SHP77 treated with DMSO at 0.1 percent for 48 hours (cell line): ENCODE measurements at places on chromosomes 7 and 10.

GRCh38 chr7:95092324-95092723 lies 184.9 kb downstream of the PPP1R9A start:
- DNase-seq, result no peak

GRCh38 chr7:22782616-22783232 lies 39.9 kb downstream of the TOMM7 start:
- peak; percentile 46 for DNase-seq

DNA sequence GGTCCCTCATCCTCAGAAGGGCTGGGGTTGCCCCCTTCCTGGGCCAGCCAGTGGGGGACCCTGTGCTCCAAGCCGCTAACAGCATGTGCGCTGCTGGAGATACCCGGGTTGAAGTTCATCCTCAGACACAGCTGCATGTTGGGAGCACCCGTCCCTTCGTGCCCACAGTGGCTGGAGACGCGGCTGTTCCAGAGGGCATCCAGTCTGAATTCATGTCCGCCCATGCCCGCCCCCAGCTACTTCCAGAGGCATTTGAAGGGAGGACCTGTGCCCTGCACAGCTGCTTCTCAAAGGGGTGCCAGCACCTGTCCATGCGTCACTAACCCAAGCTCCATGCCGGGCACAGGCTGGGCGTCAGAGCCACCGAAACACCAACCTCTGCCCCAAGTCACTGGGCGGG lies 68.1 kb upstream of the ADGRA1 start:
- no peak for DNase-seq

DNA sequence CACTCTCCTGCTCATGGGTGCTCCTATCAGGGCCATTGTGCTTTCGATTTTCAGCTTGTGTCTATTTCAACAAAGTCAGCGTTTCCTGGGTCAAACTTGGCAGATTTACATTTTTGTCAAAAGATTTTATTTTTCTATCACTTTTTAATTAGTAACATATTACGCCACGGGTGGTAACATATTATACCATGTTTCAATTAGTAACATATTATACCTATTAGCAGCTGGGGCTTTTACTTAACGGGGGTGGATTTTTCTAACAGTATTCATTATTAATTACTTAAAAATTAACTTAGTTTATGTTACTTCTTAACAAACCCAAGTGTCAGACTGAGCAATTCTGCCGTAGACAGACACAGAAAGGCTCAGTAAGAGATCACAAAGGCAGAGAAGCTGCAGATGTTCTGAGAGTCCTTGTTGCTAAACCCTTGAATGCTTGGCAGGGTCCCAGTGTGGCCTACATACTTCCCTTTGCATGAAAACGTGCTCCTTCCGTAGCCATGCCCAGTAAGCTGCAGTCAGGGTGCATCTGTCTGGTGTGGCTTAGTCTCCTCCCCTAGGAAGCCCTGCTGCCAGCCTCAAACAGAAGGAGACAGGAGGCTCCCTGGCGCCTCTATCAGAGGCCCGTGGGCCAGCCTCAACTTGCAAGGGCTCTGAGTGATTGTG lies 263.1 kb upstream of the CXCL12 start:
- no peak for DNase-seq

- no peak for DNase-seq
Measured at GRCh38 chr10:3763852-3764625, 21.0 kb downstream of the KLF6 start.

- no peak for DNase-seq
Measured at GRCh38 chr10:121598263-121599249, at the start of gene FGFR2. TSS of gene FGFR2 (minus strand) at chr10:121598444. CDS start at chr10:121593817, 4,627 bp downstream.
